Pulmonary artery endothelial cell (primary cell): ENCODE measurements at places on chromosomes 5 and 9. TPM values are rescaled to one million over a fixed set of nuclear protein-coding genes. Genes with fewer than 3 reads are reported as not detected.

RETREG1 gene
- 0.07 and 0.14 TPM in 2 replicates for total RNA-seq

PALM2AKAP2 gene
- total RNA-seq = under 0.01 and 0.46 TPM in 2 replicates

CCNI2 gene
- 0.04 TPM in 1 of 2 replicates, not detected in the other for total RNA-seq

NR5A1 gene
- total RNA-seq = not detected in 2 replicates

FOXD1 gene
- 0.20 and 1.1 TPM in 2 replicates for total RNA-seq

ANKRD34B gene
- total RNA-seq = not detected in 2 replicates

TXN gene
- 273 and 296 TPM in 2 replicates for total RNA-seq

ENC1 gene
- total RNA-seq = 71.5 and 101 TPM in 2 replicates

CTXN3 gene
- not detected in 2 replicates for total RNA-seq

SLIT3 gene
- 0.25 and 0.99 TPM in 2 replicates for total RNA-seq

PDLIM4 gene
- 73.2 and 77.6 TPM in 2 replicates for total RNA-seq

PPP3R2 gene
- total RNA-seq = not detected in 2 replicates

PDE8B gene
- not detected in 2 replicates for total RNA-seq

FAM153A gene
- not detected in 2 replicates for total RNA-seq

ZBTB6 gene
- total RNA-seq = 11.7 and 13.5 TPM in 2 replicates

SLC23A1 gene
- total RNA-seq = not detected in 2 replicates

GABRA6 gene
- not detected in 2 replicates for total RNA-seq

SMIM27 gene
- 1.2 and 3.0 TPM in 2 replicates for total RNA-seq

PTGDS gene
- not detected in 2 replicates for total RNA-seq

ACTBL2 gene
- total RNA-seq = not detected in 2 replicates

ADAMTS16 gene
- not detected in 2 replicates for total RNA-seq

PCDHB11 gene
- 0.13 and 0.25 TPM in 2 replicates for total RNA-seq

CDC20B gene
- 0.07 and 0.14 TPM in 2 replicates for total RNA-seq

PCDHA1 gene
- 0.04 TPM in 1 of 2 replicates, not detected in the other for total RNA-seq

C5orf63 gene
- 1.3 and 1.7 TPM in 2 replicates for total RNA-seq

OBP2B gene
- not detected in 2 replicates for total RNA-seq
